ENCODE measurements at places on chromosomes 6 and 20.
A peak's percentile ranks its signal among the peaks of the same experiment; 100 is the strongest.

DNA sequence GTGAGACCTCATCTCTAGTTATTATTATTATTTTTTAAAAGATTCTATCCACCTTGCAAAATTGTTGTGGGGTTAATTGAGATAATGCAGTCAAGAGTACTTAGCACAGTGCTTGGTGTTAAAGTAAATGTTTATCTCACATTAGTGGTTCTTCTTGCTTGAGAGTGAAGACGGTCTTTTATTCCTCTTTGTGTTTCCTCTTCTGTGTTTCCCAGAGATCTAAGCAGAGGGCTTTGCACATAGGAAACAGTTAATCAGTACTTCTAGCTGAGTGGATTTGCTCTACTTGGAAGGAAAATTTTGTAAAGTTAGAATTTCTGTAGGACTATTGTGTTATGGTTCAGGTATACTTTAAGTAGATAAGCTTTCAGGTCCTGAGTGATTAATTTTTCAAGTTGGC is 3.5 kb downstream of the ARMC2 start:
- DNase-seq, result no peak

DNA sequence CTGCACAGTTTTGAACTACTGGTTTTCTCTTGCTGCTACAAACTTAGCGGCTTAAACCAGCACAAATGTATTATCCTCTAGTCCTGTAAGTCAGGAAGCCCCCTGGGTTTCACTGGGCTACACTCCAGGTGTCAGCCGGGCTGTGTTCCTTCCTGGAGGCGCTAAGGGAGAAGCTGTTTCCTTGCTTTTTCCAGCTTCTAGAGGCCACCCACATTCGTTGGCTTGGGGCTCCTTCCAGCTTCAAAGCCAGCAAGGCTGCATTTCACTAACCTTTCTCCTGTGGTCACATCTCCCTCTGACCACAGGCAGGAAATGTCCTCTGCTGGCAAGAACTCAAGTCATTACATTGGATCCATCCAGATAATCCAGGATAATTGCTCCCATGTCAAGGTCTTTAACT is 350.6 kb upstream of the PLCB4 start:
- no peak for DNase-seq

DNA sequence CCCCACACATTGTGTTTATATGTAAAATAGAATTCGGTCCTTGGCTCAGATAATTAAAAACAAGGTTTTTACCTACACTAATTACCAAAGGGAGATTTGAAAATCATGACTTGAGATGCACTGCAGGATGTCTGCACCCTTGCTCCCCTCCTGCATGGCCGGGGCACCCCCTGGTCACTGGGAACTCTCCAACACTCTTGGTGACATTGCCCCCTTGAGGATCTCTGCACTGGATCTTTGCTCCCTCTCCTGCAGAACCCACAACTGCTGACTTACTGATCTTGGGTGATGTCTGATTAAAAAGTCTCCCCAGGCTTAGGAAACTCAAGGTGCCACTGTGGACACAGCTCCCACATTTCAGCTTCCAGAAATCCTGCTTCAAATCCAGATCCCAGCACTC is 17.1 kb upstream of the CSNK2A1 start:
- DNase-seq, result no peak

- DNase-seq, result no peak
Observed at GRCh38 chr6:134683783-134684422, 266.0 kb downstream of the ALDH8A1 start.

- DNase-seq, result no peak
Observed at GRCh38 chr20:32494483-32495216, 90.5 kb downstream of the NOL4L start.

- no peak for DNase-seq
Observed at GRCh38 chr6:163001330-163001729, 273.6 kb downstream of the PACRG start.

- DNase-seq, result no peak
Observed at GRCh38 chr6:142764311-142764710, 180.7 kb downstream of the HIVEP2 start.

- DNase-seq, result no peak
Observed at GRCh38 chr6:84258268-84258667, 30.8 kb upstream of the CEP162 start.

DNA sequence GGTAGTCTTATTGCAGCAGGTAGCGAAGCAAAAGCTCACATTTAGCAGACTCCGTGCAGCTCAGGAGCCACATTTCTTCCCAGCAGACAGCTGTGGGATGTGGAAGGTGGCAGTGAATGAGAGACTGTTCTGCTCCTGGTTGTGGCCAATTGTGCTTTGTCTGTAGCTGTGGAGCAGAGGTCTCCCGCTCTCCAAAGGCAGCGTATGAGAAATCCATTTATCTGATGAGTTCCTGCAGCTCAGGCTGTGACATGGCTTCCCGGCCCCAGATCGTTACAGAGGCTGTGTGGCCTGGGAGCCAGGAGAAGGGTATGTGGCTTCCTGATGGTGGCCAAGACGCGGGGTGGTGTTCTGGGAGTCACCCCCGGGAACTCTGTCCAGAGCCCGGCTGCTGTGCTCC is 64.5 kb upstream of the KIF16B start:
- DNase-seq, result no peak

GRCh38 chr6:157887892-157888291 is 64.8 kb downstream of the SNX9 start:
- no peak for DNase-seq

DNA sequence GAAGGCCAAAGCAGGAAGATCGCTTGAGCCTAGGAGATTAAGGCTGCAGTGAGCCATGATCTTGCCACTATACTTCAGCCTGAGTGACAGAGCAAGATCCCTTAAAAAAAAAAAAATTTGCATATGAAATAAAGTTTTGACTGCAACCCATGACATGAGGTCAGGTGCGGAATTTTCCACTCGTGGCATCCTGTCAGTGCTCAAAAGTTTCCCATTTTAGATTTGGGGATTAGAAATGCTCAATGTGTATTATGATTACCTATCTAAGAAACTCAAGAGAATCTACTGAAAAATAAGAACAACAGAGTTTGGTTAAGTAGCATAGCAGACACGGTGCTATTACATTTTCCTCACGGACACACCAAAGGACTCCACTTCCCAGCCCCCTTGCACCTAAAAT is 11.7 kb downstream of the SLC23A2 start:
- DNase-seq, result no peak

- no peak for DNase-seq
Observed at GRCh38 chr6:43884652-43885022, 114.6 kb downstream of the VEGFA start.

GRCh38 chr20:50911030-50911429 is 20.2 kb downstream of the ADNP start:
- no peak for DNase-seq

GRCh38 chr20:51067792-51068191 is 44.9 kb upstream of the KCNG1 start:
- DNase-seq, result no peak

DNA sequence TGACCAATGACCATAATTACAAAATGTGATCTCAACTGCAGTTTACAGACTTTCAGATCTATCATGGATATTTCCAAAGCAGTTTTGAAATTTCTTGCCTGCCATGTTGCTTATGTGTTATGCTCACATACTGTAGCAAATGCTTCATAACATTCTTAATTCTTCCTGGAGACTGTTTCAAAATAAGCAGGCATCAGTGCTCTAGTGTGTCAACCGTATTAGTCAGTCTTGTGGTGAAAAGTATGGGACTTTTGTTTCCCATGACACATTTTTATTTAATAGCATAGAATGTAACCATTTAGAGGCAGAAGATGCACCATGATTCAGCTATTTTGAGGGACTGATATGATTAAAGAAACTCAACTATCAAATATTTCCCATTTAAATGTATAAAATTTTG is 1.7 kb downstream of the POPDC3 start:
- DNase-seq, result no peak

GRCh38 chr6:82072121-82072521 is 175.4 kb downstream of the IBTK start:
- DNase-seq, result no peak

DNA sequence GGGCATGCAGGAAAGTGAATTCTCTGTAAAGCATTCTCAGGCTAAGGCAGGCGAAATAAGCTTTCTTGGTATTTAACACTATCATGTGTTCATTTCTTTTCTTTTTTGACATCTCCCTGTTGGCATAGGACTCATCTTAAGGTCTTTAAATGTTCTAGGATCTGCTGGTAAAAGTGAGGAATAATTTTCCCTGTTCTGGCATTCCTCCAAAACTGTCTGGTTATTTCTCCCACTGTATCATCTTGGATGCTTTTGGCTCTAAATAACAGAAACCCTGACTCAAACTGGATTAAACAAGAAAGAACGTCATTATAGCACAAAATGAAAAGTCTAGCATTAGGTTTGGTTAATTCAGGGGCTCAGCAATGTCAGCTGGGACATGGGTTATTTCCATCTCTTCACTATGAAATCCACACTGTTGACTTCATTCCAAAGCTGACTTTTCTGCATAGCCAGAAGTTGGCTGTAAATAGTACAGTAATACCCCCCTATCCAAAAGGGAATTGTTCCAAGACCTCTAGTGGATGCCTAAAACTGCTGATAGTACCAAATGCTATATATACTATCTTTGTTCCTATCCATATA is 37.9 kb upstream of the SNAP25 start:
- no peak for DNase-seq

DNA sequence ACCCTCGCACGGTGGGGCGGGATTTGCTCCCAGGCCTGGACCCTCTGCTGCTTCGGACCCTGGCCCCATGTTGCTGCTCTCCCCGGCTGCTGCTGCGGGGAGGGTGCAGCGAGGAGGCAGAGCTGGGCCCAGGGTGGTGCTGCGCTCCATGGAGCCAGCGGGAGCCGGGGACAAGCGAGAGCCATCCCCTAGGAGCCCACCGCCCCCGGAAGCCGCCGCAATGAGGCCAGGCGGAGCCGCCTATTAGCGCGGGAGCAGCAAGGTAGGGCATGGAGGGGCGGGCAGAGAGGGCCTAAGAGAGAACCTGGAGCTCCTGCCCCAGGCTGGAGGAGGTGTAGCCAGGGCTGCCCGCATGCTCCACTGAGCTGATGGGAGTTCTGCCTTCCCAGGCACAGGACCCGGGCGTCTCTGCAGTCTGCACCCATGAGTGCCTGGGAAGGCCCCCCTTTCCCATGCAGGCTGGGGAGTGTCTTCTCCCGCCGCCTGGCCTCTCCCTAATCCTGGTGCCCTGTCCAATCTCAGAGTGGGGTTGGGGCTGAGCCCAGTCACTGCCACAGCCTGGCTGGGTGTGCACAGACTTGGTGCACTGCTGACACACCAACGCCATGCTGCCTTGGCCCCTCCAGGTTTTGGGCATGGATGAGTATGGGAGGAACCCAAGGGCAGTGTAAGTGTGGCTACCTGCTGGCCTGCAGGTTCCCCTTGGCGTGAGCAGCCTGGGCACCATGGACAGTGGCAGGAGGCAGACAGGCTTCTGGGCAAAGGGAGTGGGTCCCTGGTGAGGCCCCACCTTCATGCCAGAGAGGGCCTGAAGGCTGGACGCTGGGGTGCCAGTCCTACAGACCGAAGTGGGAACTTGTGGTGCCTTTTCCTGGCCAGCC is 360.6 kb upstream of the MAP3K7 start:
- DNase-seq, result no peak

GRCh38 chr6:90336388-90336947 is 39.8 kb upstream of the BACH2 start:
- no peak for DNase-seq

GRCh38 chr6:163405412-163406309 is 8.9 kb upstream of the QKI start:
- peak; percentile 18 for DNase-seq

DNA sequence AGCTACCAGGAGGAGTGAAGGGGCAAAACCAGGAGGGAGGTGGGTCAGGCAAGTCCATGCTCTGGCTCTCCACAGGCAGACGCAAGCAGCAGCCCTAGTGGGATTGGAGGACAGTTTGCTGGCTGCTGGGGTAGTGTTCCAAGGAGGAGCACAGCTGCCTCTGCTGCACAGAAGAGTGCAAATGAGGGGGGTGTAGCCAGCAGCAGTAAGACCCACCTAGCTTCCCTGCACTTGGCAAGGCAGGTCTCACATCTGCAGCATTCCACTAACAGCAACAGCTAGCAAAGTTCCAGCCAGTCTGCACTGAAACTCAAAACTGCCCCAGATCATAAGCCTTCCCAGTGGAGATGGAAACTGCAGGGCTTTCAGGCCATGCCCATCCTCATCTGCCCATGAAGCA is 405.0 kb downstream of the UTRN start:
- no peak for DNase-seq

DNA sequence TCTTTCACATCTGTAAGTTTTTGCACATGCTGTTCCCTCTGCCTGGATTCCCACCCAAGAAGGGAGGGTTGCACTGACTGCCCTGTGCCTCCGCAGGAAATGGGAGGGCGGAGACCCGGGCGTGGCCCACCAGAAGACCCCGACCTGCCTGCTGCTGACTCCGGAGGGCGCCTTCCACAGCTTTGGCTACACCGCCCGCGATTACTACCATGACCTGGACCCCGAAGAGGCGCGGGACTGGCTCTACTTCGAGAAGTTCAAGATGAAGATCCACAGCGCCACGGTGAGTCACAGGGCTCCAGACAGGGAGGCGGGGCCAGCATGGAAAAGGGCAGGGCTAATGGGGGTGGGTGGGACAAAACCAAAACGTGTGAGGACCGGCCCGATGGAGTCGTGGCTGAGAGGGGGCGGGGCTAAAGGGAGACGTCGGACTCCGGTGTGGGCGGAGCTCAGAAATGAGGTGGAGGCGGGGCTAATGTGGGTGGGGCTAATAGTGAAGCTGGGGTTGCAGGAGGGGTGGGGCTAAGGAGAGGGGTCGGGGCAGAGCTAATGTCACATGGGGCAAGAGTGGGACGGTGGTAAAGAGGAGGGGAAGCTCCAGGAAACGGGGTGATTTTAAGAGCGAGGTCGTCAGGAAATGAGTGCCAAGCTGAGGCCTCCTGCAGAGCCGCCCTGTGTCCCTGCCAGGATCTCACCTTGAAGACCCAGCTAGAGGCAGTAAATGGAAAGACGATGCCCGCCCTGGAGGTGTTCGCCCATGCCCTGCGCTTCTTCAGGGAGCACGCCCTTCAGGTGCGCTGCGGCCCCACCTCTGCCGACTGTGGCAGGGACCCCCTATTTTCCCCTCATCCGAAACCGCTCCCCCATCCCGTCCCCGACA is 12.6 kb downstream of the HSPA12B start:
- DNase-seq, result peak; percentile 83

GRCh38 chr6:10908228-10908627 is 21.4 kb downstream of the SYCP2L start:
- DNase-seq, result no peak

DNA sequence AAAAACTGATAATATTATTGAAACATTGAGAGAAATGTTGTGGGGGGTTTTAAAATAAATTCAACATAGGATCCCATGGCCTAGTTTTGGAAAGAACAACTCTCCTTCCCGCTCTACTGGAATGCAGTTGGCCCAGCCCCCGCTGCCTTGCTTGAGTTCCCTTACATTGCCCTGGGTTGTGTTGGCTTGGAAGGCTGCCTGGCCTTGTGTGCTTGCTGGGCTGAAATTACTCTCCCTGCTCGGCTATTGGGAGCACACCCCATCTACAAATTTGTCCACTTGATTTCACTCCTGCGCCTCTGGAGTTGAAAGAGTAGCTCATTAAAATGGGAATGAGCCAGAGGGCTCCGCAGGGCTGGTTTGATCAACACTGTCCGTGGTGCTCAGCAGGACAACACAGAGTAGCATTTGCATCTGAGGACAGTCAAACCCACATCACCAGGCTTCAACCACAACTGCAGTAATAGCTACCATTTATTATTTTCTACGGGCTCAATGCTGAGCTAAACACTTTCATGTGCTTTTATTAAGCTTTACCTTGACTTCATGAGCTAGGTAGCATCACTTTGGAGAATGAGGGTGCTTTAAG is 35.2 kb downstream of the DOK5 start:
- no peak for DNase-seq

All from CD4-positive, alpha-beta T cell treated with Interleukin-10 for 1 hour (primary cell).